HT1080 (cell line): ENCODE measurements at places on chromosomes 5 and 9. TPM values are rescaled to one million over a fixed set of nuclear protein-coding genes. Genes with fewer than 3 reads are reported as not detected.

Gene TOR4A
- 66.1 and 74.7 TPM in 2 replicates for total RNA-seq

Gene PCDHGC5
- total RNA-seq, result 0.87 and 1.4 TPM in 2 replicates

Gene TMEM215
- total RNA-seq, result not detected in 2 replicates

Gene RARS1
- 256 and 263 TPM in 2 replicates for total RNA-seq

Gene ARHGEF39
- 5.3 and 8.9 TPM in 2 replicates for total RNA-seq

Gene IFNB1
- not detected in 2 replicates for total RNA-seq

Gene SUSD1
- total RNA-seq, result 1.2 and 2.1 TPM in 2 replicates

Gene ROPN1L
- 0.40 TPM in 1 of 2 replicates, not detected in the other for total RNA-seq

Gene GAS1
- total RNA-seq, result 0.97 and 1.4 TPM in 2 replicates

Gene ANKRD18A
- total RNA-seq, result not detected in 2 replicates

Gene PCDHB12
- total RNA-seq, result not detected in 2 replicates

Gene SLC1A1
- 0.10 and 0.13 TPM in 2 replicates for total RNA-seq

Gene STK32A
- 0.39 and 0.87 TPM in 2 replicates for total RNA-seq

Gene MYO10
- 54.6 and 61.2 TPM in 2 replicates for total RNA-seq

Gene PCDHB9
- 0.40 TPM in 1 of 2 replicates, not detected in the other for total RNA-seq

Gene TMOD1
- 0.53 and 0.58 TPM in 2 replicates for total RNA-seq
